SJSA1 (cell line): ENCODE measurements at places on chromosomes 7 and 10.

GRCh38 chr10:117653170-117653515 is 110.6 kb downstream of the EMX2 start:
- DNase-seq: peak; percentile 63

GRCh38 chr10:103888113-103888841 is 29.7 kb downstream of the STN1 start:
- peak; percentile 75 for DNase-seq

GRCh38 chr10:14380746-14381145 is 50.0 kb upstream of the FRMD4A start:
- DNase-seq: no peak

- DNase-seq: no peak
Measured at GRCh38 chr7:8277394-8277982, 15.5 kb upstream of the ICA1 start.

- DNase-seq: no peak
Measured at GRCh38 chr10:47354165-47354564, 6.0 kb downstream of the RBP3 start.

GRCh38 chr10:48455392-48456151 is 149.1 kb downstream of the MAPK8 start:
- DNase-seq: no peak

- DNase-seq: no peak
Measured at GRCh38 chr10:75438275-75438674, 6.9 kb downstream of the LRMDA start.

DNA sequence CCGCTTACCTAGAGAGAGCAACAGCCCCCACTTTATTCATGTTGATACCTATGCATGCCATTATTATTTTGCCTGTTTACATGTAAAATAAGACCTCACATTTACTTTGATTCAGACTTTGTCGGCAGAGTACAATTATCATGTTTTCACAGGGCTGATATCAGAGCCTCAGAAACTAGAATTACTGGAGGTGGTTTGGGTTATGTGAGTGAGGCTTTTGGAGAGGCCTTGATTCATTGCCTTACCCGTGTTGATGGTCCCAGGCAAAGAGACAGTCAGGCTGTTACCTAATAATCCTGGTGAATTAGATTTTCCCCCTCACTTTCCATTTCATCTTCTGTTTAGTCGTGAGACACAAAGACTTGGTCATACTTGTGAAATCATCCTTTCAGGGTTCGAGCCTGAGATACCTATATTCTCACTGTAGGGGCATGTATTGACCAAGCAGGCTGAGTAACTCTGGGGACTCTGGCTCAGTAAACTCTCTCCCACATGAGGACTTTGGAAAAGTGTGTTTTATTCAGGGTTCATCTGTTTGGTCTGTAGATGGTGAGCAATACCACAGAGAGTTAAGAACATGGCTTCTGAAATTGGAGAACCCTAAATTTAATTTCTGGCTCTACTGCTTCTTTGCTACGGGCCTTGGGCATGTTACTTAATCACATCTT is 150.9 kb downstream of the CELF2 start:
- DNase-seq: no peak

GRCh38 chr10:57830877-57831560 is 436.7 kb downstream of the IPMK start:
- no peak for DNase-seq

- DNase-seq: no peak
Measured at GRCh38 chr10:381805-382204, 246.6 kb downstream of the ZMYND11 start.
